ENCODE measurements at places on chromosomes 5 and 9.

- no peak for DNase-seq
Measured at GRCh38 chr5:20113031-20113715, 125.2 kb upstream of the CDH18 start.

DNA sequence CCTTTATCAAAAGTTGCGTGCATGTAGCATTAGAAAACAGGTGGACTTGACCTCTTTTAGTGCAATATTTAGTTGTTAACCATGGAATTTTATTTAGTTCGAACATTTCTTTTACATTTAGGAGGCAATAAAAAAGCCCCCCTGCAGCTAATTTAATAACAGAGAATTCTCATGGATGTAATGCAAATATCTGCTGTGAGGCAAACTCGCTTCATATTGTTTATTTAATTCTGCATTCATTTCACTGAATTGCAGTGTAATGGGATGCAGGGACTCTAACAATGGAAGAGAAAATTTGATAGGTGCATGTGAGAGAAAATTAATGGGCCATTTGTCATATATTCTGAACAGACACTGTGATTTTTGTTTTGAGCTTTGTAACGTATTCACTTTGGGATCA is 205.1 kb upstream of the CHD1 start:
- no peak for DNase-seq

DNA sequence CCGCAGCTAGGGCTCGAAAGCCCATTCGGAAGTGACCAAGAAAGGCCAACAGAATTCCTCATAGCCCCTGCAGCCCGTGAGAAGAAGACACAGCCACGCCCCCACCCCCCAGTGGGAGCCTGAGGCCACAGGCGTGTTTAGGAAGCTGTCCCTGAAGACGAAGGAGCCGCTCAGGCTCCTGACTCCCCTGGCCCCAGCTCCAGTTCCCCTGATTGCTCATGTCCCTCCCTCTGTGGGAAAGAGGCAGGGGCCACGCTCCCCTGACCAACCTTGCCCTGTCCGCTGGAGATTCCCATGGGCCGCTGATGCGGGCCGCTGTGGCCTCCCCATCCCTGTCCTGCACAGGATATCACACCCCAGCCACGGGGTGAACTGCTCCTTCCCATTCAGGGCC is 13.6 kb downstream of the ROPN1L start:
- no peak for DNase-seq

- DNase-seq = no peak
Measured at GRCh38 chr9:99199938-99200539, 21.7 kb downstream of the ALG2 start.

GRCh38 chr9:12439267-12439666 is 253.9 kb upstream of the TYRP1 start:
- DNase-seq = no peak

- DNase-seq = no peak
Measured at GRCh38 chr5:158194561-158194976, 335.6 kb upstream of the CLINT1 start.

- no peak for DNase-seq
Measured at GRCh38 chr9:87371795-87372355, 125.8 kb upstream of the DAPK1 start.

- DNase-seq = no peak
Measured at GRCh38 chr9:127920794-127921193, 4.0 kb upstream of the ST6GALNAC4 start.

All from iPS-NIHi11 (cell line).